ENCODE measurements at places on chromosomes 11 and 22.

GRCh38 chr11:46264976-46265375 lies 12.5 kb upstream of the CREB3L1 start:
- no peak for DNase-seq

DNA sequence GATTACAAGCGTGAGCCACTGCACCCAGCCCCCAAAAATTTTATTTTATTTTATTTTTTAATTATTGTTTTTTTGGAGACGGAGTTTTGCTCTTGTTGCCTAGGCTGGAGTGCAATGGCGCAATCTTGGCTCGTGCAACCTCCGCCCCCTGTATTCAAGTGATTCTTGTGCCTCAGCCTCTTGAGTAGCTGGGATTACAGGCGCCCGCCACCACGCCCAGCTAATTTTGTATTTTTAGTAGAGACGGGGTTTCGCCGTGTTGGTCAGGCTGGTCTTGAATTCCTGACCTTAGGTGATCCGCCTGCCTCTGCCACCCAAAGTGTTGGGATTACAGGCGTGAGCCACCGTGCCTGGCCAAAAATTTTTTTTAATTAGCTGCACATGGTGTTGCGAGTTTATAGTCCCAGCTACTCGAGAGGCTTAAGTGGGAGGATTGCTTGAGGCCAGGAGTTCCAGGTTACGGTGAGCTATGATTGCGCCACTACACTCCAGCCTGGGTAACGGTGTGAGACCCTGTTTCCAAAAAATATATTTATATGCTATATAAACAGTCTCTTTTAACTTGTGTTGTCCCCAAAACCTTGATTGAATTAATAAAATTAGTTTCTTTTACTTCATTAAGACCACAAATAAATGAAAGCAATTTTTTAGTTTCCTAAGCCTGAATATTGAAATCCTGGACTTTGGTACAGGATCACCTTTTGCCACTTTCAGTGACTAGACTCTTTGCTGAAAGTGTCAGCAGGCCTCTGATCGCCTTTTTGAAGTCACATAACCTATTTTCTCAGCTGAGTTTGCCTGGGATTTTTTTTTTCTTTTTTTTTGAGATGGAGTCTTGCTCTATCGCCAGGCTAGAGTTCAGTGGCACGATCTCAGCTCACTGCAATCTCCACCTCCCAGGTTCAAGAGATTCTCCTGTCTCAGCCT lies 16.2 kb downstream of the ATG13 start:
- DNase-seq: no peak

DNA sequence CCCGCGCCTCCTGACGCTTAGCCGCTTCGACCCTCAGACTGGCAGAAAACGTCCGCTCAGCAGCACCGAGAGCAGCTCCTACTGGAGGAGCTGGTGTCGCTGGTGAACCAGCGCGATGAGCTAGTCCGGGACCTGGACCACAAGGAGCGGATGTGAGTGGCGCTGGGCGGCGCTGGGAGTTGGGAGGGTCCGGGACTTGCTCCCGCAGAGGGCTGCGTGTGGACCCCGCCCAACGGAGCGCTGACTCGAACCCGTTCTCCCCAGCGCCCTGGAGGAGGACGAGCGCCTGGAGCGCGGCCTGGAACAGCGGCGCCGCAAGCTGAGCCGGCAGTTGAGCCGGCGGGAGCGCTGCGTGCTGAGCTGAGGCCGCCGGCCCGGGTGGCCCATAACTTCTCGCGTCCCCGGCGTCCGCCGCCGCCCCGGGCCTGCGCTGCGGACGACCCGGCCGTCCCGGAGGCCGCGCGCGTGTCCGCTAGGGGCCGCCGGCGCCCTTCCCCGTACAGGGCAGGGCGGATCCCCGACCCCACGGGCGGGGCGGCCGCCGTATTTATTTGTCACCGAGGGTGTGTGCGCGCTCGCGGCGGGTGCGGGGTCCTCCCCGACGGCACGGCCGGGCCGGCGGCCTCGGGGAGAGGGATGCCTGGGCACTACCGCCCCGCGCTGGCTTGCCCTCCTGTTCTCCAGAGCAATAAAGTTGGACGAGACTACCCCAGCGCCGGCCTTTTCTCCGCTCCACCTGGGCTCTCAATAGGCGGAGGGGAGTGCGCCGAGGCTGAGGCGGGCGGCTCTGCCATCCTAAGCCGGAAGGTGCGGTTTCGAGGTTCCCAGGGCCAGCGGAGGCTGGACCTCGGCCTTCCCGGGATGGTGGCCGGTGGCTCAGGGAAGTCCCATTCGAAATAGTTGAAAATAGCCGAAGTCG lies 3.4 kb downstream of the KCNK7 start:
- no peak for DNase-seq

- no peak for DNase-seq
Observed at GRCh38 chr11:119626871-119627270, 102.1 kb downstream of the NECTIN1 start.

- no peak for DNase-seq
Observed at GRCh38 chr11:60314635-60315321, 12.3 kb upstream of the MS4A6E start.

DNA sequence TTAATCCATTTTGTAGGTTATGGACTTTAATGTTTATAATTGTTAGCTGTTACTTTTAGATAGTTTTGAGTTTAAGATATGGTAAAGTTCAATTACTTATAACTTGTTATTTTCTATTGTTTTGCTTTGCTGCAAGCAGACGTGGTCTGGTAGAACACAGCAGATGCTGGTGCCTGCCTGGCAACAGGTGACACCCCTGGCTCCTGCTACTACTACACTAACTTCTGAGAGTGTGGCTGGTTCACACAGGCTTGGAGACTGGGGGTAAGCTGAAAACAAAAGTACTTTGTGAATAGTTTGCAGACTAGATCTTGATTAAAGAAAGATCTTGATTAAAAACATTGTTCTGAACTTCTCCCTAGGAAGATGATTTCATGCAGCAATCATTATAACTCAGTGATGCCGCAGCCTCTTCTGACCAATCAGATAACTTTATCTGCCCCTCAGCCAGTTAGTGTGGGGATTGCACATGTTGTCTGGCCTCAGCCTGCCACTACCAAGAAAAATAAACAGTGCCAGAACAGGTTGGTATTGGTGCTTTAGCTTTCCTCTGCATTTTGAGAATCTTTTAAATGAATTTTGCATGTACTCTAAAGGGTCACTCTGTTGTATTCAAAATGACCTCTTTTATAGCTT lies 90.4 kb downstream of the HIPK3 start:
- no peak for DNase-seq

GRCh38 chr11:38839071-38839470 lies 2241.0 kb upstream of the RAG2 start:
- DNase-seq: no peak

- DNase-seq: no peak
Observed at GRCh38 chr11:40986320-40986719, 473.1 kb downstream of the LRRC4C start.

Data from hippocampal formation (tissue), 2 donors.